ENCODE measurements at places on chromosomes 16 and 17.

- no peak for DNase-seq
These were observed 7.1 kb upstream of the ZNF747 start for GRCh38 chr16:30541502-30542329.

DNA sequence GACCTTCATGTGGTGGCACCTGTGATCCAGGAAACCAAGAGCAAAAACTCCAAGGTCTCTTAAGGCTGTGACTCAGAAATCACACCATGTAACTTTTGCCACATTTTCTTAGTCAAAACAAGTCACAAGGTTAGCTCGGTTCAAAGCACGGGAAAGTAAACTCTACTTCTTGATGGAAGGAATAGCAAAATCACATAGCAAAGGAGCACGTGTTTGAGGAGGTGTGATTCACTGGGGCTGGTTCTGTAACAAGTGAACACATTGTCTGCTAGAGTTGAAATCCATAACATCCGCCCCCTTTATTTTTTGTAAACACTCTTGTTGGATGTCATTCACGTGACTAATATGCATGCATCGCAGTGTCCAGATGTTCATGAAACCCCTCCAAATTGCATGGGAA, 415.0 kb upstream of the MAF start:
- no peak for DNase-seq

DNA sequence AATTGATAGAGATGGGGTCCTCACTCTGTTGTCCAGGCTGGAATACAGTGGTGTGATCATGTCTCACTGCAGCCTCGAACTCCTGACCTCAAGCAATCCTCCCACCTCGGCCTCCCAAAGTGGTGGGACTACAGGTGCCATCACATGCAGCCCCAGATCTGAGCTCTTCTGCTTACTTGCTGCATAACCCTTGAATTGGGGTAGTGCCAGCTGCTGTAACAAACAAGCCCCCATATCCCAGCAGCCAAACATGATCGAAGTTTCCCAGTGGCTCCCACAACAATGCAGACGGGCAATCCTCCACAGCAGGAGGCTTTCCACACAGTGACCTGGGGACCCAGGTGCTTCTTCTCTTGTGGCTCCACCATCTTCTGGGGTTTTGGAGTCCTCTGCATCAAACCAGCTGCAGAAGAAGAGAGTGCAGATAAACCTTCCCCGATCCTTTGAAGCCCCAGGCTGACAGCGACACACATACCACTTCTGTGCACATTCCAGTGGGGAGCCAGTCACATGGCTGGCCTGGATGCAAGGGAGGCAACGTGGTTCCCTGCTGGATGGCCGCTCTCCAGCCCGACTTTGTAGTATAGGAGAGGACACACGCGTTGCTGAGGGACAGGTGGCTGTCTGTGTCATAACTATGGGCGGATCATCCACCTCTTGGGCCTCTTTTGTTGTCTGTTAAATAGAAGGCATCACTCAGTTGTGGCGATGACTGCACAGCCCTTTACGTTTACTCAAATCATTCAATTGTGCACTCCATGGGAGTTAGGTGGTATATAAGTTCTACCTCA, 16.7 kb downstream of the SBK1 start:
- DNase-seq = no peak

- no peak for DNase-seq
These were observed 70.9 kb upstream of the ATP2A3 start for GRCh38 chr17:4035081-4035680.

DNA sequence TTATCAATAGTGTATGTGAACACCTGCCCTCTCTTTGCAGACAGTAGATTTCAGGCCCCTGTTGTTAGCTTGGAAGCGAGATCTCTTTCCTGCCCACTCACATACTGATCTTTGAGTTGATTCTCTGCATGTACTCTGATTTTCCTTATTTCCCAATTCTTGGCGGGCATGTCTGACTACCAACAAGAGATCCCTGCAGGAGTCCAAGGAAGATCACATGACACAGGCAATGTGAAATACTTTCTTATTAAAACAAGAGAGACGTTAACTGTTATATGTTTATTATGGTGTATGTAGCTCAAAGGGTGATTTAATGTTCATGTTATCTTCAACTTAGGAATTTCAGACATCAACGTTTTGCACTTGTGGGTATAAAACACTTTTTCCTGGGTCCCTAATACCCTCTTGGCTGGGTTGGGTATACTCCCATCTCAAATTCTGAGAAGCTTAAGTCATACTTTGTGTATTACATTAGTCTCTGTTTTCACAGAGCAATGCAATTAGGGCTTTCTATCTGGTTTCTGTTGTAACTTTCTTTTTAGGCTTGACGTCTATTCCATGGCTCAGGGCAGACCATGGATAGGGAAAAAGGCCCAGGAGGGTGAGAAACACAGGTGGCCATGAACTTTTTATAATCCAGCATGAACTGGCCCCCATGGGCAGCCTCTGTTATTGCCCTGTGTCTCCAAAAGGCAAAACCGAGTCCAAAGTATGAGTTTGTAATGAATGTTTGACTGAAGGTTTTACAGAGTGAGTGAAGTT, 32.2 kb downstream of the HSD17B2 start:
- no peak for DNase-seq

DNA sequence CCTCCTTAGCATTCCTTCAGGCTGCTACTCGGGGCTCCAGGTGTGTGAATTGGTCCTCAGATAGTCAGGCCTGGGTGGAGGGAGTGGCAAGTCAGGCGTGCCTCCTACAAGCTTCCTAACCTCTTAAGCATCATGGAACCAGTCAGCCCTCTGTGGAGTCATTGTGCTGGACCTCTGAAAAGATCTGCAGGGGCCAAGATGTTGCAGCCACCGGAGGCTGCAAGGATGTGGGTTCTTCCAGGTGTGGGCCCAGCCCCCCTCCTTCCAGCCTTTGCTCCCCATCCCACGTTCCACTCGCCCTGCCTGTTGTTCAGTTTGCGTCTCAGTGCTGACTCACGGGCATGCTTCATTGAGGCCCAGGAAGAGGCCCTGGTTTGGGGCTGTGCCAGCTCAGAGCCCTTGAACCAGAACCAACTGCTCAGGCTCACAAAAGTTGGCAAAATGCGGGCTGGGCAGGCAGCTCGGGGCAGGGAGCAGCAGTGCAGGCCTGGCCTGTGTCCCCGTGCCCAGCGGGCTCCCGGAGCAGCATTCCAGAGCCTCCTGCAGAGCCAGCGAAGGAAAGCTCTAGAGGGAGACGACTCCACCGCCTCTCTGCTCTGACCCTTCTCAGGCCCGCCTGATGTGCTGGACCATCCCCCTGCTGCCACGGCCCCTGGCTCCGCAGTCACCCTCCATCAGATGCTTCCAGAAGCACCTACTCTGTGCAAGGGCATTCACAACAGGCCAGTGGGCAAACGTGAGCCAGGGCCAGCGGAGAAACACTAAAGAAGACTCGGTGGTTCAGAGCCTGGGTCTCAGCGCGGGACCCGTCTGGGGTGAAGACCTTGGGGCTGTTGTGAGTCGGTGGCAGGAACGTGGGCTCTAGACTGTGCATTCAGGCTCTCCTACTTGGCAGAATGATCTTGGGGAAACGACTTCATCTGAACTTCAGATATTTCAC, 7.5 kb downstream of the LDHD start:
- DNase-seq = peak; percentile 64

DNA sequence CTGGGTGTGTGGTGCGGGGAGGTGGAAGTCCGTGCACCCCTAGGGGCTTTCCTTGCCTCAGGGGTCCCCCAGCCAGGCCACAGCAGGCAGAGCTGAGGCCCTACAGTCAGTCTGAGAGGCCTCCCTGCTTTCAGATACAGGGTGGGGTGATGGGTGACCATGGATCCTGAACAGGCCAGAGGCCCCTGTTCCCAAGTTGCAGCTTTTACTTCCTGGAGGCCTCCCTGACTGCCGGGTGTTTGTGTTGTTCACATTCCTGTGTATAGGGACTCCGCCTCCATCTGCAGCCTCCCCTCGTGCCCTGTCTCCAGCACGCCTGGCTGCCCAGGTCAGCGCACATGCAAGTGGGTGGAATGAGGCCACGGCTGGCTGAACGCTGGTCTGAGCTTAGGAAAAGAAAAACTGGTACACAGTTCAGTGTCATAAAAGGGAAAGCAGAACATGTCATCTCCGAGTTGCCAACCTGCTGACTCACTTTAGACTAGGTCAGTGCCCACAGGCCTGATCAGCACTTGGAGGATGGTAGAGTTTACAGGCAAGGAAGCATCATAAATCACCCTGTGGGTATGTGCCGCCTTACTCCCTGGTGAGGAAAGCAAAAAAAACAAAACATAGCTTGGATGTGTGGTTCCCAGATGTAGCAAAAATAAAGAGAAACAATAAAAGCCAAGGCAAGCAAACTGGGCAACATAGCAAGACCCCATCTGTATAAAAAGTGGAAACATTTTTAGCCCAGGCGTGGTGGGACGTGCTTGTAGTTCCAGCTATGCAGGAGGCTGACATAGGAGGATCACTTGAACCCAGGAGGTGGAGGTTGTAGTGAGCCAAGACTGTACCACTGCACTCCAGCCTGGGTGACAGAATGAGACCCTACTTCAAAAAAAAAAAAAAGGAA, 6.2 kb upstream of the SLC7A6 start:
- no peak for DNase-seq

- DNase-seq = no peak
These were observed 261.2 kb downstream of the CBLN1 start for GRCh38 chr16:49020436-49020835.

DNA sequence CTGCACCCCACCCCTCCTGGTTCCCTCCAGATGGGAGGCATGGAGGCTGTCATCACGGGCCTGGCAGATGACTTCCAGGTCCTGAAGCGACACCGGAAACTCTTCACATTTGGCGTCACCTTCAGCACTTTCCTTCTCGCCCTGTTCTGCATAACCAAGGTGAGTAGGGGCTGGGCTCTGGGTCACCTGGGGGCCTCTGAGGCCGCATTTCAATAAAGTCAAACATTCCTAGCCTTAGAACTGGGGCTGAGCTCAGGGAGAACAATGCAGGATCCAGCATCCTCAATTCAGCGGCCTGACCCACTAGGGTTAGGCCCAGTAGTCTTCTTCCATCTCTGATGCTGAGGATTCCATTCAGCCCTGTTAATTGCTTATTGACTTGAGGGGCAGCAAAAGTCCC, 42.1 kb downstream of the SLC6A2 start:
- DNase-seq = no peak

GRCh38 chr16:9580025-9580424, 488.6 kb downstream of the HAPSTR1 start:
- DNase-seq = no peak

DNA sequence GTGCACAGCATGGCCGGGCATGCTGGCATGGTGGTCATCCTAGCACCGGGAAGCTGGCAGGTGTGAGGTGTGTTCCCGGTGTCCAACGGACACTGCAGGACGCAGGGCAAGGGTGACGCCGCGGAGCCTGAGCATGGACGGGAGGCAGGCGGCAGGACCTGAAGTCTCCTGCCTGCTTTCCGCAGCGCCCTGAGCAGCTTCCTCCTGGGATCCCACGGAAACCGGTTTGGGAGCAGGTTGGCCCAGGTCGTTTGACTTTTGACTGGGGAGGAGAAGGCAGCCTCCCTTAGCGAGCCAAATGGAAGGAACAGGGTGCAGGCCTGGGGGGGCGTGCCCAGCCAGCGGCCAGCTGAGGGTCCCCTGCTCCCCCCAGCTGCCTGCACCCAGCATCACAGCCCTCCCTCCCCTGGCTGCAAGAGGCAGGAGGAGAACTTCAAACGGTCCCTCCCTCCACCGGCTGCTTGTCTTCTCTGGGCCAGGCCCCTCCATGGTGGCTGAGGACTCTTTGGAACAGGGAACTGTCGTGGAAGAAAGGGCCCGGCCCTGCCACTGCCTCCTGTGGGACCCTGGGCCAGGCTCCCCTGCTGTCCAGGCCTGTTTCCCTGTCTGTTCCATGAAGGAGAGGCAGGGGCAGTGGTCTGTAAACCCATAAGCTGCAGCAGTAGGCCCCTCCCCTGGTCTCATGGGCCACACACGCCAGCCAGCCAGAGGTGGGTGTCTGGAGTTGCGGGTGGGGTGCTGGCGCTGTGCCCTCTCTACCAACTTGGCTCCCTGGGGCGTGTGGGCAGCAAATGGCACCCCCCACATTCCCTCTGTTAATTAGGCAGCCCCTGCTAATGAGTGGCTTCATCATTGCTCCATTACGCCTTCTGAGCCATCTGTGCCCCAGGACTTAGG, 7.8 kb upstream of the ADGRG1 start:
- DNase-seq = no peak

- no peak for DNase-seq
These were observed 7.6 kb upstream of the ALOX15B start for GRCh38 chr17:8031261-8031661.

DNA sequence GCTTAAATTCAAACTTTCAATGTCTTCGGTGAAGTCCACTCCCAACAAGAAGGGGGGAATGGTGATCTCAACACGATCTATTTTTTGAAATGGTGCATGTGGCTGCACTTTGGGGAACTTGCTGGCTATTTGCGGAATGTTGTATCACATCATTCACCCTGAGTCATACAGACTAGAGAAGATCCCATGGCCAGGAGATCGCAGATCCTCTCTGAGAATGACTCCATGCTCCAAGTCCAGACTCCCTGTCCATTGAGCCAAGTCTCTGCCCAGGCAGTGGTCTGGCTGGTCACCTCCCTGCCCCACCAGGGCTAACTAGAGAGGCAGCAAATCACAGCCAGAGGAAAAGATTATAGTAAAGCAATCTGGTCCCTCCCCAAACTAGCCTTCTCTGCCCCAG, 120.6 kb downstream of the XYLT1 start:
- no peak for DNase-seq

DNA sequence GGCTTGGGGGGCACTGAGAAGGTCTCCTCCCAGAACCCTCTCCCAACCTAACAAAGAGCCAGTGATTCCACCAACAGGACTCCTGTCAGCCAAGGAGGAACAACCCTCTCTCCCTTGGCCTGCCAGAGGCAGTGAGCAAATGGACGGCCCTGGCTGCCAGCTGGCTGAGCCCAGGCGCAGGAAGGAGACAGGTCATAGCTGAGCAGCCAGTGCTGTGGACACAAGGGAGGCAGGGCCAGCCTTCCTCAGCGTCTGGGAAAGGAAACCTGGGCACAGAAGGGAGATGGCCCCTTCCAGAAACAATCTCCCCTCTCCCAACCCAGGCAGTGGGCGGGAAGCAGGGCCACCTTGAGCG, 2.1 kb downstream of the MPO start:
- no peak for DNase-seq

DNA sequence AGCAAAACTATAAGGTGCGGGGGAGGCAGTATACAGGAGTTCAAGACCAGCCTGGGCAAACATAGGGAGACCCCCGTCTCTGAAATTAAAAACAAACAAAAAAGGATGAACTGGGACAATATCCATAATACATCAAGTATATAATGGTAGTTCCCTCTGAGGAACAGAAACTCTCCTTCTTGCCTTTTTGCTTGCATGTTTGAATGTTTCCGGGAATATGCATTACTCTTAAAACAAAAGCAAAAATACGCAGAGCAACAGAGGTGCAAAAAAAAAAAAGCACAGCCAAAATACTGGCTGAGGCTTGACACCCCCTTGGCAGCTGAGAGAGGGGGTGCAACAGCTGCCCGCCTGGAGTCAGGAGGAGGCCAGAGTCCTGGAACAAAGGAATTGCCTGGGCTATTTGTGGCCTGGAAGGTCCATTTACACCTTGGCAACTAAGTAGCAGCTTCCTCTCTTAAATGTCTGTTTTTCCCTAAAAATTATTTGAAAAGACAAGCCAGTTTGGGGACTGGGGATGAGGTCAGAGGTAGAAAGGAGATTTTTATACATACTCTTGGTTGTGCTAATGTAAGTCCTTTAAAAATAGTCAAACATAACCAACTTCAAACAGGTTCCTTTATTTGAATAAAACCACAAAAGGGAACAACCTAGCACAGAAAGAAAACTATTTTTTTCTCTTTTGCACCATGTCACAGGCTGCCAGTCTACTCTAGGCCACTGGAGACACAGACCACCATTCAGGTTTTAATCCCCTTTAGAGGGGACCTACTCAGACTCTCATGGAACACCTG, 19.5 kb downstream of the USP7 start:
- DNase-seq = no peak

GRCh38 chr16:28477311-28477920, 5.3 kb upstream of the NPIPB7 start:
- no peak for DNase-seq

GRCh38 chr17:28996554-28997096, 9.2 kb downstream of the SEZ6 start:
- DNase-seq = no peak
